Adrenal gland (tissue), 19 donors: ENCODE measurements at places on chromosomes 6 and 20. TPM values are rescaled to one million over a fixed set of nuclear protein-coding genes. Genes with fewer than 3 reads are reported as not detected.

DNA sequence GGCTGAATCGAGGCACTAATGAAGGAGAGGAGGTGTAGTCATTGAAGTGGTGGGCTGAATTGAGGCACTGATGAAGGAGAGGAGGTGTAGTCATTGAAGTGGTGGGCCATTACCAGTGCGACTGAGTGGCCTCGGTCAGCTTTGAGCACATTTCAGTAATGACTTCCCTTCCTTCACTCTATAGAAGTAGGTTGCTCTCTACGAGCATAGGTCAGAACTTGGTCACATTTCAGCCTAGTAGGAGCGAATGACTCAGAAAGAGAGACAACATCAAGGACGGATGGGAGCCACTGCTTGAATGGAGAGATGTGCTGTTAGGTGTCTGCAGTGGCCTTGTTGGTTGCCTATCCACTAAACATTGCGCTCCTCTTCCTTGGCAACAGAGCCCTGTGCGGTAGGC lies 39.5 kb downstream of the ZDHHC14 start:
- H3K27me3 ChIP-seq, result no peaks in the 10 kb centered on the region
- no peak for DNase-seq
- no peak overlapping the region for H3K27ac ChIP-seq
- no peaks in the 10 kb centered on the region for H3K4me1 ChIP-seq
- H3K4me3 ChIP-seq, result no peak overlapping the region
- no peaks in the 10 kb centered on the region for H3K36me3 ChIP-seq

GRCh38 chr20:43825051-43825402 lies 89.6 kb upstream of the TOX2 start:
- H3K27ac ChIP-seq, result no peak overlapping the region
- H3K36me3 ChIP-seq, result no peaks in the 10 kb centered on the region
- no peak for DNase-seq
- no peak overlapping the region for H3K4me3 ChIP-seq
- H3K27me3 ChIP-seq, result no peaks in the 10 kb centered on the region

- H3K4me3 ChIP-seq, result no peak overlapping the region
- H3K36me3 ChIP-seq, result no peaks in the 10 kb centered on the region
- peak overlapping the region; percentile 89 for H3K27ac ChIP-seq
- H3K27me3 ChIP-seq, result no peaks in the 10 kb centered on the region
Measured at GRCh38 chr6:146544616-146545182, 1.1 kb downstream of the RAB32 start.

DNA sequence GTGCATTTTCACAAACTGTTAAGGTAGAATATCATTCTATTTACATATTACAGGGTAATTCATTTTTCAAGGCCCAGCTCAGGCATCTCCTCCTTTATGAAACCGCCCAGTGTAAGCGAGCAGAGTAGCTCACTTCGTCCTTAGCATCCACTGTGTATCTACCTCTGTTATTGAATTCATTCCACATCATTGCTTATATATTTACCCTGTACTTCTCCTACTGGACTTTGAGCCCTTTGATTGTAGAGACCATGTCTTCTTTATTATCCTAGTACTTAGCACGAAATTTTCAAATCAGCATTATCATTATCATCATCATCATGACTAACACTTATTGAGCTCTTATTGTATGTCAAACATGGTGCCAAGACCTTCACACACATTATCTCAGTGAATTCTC lies 76.7 kb downstream of the FRK start:
- H3K36me3 ChIP-seq, result no peaks in the 10 kb centered on the region
- H3K27me3 ChIP-seq, result no peaks in the 10 kb centered on the region
- H3K27ac ChIP-seq, result no peak overlapping the region
- H3K4me1 ChIP-seq, result no peaks in the 10 kb centered on the region
- no peak for DNase-seq

GRCh38 chr20:19937218-19937617 lies 79.9 kb upstream of the NAA20 start:
- H3K4me3 ChIP-seq, result no peak overlapping the region
- DNase-seq, result peak; percentile 67
- H3K4me1 ChIP-seq, result peaks cover 26% of the 10 kb centered on the region
- no peaks in the 10 kb centered on the region for H3K27me3 ChIP-seq
- peaks cover 5% of the 10 kb centered on the region for H3K36me3 ChIP-seq

Gene C6orf52
- 2.8 TPM for polyA plus RNA-seq
